ENCODE measurements at places on chromosomes 16 and 17.

DNA sequence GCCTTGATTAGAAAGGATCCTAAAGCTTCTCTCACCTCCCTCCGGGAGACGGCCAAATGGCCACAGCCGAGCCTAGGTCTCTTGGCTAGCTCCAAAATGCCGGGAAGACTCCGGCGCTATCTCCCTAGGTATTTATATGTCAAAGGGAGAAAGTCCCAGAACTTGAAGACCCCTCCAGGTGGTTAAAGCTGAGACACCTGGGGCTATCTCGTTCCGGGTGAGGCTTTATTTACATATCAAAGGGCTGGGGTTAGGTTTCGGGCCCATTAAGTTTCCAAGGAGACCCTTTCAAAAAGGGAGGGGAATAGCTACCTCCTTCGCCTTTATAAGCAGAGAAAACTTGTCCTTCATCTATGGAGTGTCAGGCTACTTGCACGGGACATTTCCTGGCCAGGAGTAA is 70.9 kb upstream of the KIFC3 start:
- DNase-seq = peak; percentile 66

DNA sequence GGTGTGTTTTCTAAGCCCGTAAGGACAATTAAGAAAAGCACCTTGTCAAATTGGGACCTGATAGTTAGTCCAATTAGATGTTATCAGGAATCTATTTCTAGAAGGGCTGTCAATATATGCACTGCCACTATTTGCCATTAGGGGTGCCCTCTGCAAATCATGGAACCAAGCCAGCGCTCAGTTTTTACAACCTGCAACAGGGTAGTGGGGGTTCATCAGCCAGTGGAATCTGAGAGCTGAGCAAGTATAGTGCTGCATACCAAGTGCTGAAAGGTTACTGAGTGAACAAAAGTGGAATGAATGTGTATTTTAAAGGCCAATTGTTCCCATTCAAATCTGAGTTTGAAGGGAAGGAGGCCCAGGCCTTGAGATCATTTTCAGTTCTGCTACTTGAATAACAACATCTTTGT is 10.4 kb downstream of the PRR11 start:
- peak; percentile 27 for DNase-seq

DNA sequence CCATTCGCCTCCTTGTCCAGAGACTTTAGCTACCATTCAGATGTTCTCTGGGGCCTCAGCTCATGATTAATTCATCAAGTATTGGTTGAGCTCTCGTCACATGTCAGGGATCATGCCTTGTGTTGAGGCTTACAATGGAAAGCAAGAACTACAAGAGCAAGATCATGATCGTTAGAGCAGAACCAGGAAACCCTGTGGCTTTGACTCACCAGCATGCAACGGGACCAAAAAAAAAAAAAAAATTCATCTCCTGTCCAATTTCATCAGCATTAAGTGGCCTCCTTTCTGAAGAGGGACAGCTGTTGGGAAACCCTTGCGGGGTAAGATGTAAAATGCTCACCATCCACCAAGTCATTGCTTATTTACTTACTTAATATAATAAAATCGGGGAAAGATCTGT is 12.1 kb upstream of the USP10 start:
- no peak for DNase-seq

DNA sequence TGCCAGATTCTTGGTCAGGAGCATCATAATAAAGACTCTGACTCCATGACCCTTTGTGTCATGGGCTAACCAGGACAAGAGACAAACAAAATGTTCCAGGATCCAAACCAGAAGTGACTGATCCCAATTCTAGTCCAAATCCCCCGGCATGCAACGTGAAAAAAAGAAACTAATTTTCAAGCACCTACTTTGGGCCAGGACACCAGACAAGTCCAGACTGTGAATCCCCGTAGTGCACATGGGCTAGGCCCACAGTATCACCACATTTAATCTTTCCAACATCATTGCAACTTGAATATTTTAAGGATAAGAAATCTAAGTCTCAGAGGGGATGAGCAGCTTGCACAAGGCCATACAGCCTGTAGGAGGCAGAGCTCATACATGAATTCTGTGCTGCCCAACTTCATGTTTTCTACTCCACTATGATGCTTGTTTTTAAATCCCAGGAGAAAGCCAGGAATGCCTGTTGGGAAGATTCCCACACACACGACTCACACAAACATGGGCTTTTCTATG is 365.7 kb downstream of the NPIPA8 start:
- DNase-seq = no peak

DNA sequence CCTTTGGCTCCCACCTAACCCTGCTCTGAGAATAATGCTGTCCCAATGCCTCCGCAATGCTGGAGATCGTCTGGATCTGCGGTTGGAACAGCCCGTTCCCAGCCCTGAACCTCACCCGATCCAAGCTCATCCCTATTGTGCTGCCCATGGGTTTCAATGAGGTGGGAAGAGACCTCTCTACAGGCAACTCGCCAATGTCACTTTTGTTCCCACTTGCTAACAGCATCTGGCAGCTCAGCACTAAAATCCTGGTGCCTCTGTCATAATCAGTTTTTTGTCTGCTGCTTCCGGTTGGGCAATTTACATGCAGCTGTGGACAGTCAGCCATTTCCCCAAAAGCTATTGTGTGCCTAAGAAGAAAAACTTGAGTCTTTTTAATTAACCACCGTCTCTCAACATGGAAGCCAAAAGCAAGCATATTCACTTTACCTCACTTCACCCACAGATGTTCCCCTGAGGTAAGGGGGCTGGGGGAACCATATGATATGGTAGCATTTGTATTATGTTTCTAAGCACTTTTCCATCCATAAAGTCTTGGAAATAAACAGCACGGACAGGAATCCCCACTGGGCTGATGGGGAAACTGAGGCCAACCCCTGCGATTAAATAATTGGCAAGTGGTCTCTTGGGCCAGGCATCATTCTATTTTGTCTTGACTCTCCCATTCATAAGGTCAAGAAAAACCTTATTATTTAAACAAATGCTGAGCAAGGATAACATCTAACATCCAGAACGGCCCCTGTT is 159.2 kb upstream of the CDH5 start:
- DNase-seq = no peak

DNA sequence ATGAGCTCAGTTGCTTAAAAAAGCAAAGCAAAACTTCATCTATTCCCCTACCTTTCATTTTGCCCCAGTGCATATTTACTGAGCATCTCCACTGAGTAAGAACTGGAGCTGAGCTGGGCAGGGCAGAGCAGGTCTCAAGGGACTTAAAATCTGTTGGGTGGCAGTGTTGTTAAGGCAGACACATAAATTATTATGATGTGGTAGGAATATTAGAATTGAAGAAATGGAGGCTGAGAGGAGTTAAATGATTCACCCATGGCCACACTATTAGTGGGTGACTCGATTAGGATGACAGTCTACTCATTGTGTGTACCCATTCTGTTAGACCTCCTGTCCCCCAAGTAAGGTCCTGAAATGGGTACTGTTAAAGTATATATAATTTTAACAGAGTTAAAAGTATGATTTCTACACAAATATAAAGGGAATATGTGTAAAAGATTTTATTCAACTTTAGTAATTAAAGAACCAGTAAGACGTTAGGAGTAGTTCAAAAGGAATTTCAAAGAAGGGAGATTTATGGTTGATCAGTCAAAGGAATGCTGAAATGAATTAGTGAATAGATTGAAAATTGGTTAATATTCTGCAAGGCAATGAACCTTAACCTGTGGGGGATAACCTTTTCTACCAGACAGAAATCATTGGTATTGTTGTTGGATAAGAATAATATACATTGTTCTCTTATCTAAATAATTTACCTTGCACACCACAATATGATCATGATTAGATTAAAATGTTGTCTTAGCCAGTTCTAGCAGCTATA is 17.5 kb downstream of the ITGB3 start:
- no peak for DNase-seq

DNA sequence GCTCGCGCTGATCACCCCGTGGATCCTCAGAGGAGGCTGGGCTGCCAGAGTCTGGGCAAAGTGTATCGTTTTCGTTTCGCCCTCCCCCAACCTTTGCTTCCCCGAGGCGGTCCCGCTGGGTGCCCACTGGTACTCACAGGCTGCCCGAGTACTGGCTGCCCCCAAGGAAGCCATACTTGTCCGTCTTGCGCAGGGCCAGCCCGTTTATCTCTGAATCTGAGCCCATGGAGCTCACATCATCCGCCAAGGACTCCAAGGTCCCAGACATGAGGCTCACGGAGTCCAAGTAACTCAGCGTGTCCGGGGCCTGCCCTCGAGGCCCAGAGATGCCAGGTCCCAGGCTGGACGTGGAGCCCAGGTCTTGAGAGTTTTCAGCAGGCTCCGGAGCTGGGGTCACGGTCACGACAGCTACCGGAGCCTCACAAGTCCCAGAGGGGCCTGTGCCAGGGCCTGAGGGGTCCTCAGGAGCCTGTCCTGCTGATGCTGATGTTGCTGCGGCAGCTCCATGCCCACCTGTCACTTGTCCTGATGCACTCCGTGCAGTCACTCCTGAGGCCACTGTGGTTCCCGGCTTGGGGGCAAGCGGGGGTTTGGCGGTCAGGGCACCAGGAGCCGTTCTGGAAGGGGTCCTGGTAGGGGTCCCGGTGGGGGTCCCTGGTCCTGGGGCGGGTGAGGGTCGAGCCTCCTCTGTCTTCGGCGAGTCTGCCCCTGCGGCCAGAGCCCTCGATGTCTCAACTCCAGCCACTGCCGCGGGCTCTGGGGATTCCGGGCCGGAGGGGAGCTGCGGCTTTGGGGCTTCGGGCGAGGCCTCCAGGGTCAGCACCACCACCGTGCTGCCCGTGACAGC is 980 bp downstream of the TBC1D10B start:
- peak; percentile 47 for DNase-seq

- no peak for DNase-seq
Measured at GRCh38 chr17:29483503-29483902, 83.3 kb downstream of the ABHD15 start.

GRCh38 chr16:58462499-58462996 is 37.4 kb upstream of the NDRG4 start:
- no peak for DNase-seq

GRCh38 chr17:53719229-53719628 is 103.5 kb upstream of the KIF2B start:
- no peak for DNase-seq

- DNase-seq = peak; percentile 80
Measured at GRCh38 chr17:57671667-57672632, 73.1 kb downstream of the CCDC182 start.

DNA sequence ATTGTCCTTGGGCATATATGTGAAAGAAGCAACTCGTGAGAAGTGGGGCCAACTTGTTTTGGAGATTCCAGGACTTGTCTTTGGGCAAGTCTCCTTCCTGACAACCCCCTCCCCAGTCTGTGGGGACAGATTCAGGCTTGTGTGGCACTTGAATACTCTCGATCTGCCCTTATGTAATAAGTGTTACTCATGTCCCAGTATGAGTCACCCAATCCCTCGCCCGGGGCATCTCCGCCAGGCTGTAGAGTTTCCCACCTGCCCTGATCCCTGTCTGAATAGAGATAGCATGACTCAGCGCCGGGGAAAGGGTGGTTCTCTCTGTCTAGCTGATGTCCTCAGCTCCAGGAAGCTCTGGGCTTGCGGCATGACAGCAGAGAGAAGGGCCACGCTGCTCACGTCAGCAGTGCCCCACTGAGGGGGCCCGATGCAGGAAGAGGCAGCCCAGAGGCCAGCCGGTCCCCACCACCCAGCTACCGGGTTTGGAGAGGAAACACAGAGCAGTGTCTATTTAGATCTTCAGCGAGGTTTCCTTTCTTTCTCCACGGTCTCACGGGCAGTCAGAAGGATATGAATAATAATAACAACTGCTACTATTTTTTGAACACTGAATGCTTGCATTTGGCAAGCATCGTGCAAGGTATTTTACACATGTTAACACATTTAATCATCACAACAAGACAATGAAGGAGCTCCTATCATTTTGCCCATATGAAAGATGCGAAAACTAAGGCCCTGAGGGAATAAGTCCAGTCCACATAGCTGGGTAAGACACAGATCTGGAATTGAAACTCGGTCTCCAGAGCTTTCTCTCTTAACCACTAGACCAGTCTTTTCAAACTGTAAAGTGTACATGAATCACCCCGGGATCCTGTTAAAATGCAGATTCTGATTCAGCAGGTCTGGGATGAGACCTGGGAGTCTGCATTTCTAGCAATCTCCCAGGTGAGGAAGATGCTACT is 426.7 kb upstream of the MAF start:
- no peak for DNase-seq

DNA sequence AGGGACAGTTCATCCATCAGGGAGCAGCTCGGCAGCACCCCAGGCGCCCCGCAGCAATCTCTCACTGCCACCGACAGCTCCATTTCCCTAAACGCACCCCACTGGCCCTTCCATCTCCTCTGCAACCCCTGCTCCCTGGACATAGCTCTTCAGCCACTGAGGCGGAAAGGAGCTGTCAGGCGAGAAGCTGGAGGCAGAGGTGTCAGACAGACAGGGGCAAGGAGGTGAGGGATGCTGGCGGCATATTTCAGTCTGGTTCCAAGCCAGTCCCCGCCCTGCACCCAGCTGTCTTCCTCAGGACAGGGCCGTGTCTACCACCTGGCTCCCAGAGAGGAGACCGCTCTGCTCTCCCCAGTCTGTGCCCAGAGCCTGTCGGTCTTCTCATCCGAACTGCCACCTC is 9.7 kb downstream of the ACLY start:
- DNase-seq = no peak

GRCh38 chr16:15031179-15031578 is 24.7 kb downstream of the NTAN1 start:
- no peak for DNase-seq

DNA sequence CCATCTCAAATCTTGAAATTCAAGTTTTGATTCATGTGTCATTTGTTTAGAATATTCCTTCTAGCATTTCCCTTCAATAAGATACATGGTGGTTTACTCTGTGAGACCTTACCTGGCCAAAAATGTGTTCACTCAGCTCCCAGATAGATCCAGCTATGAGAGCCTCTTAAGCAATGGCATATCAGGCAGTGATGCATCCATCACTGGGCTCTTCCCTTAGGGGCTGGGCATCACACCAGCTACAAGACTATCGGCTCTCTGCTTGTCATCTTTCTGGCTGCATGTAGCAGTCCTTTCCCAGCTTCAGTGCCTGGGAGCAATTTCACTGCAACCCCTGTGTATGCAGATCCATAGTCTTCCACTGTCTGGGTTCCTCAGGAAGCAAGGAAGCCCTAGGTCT is 40.6 kb downstream of the GOSR1 start:
- no peak for DNase-seq

DNA sequence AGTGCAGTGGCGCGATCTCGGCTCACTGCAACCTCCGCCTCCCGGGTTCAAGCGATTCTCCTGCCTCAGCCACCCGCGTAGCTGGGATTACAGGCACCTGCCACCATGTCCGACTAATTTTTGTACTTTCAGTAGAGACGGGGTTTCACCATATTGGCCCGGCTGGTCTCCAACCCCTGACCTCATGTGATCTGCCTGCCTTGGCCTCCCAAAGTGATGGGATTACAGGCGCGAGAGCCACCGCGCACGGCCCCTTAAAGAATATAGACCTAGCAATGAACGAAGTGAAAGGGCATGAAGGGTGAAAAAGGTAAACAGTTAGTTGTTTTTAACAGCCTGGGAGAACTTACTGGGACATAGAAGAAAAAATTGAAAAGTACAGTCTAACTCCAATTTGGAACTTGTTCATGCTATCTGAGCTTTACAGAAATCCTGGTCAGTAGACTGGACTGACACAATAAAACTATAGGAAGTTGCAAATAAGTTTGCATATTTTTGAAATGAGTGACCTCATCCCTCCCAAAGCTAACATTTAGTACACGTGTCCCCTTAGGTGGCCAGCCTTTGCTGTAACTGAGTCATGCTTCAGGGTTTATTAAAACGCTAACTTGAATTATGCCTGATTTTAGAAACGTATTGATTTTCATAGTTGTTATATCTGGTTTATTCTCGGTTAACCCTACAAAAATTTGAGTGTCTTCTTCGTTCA is 1.8 kb downstream of the COG1 start:
- DNase-seq = no peak

GRCh38 chr17:53942898-53943297 is 120.2 kb downstream of the KIF2B start:
- no peak for DNase-seq

GRCh38 chr17:33753452-33753851 is 460.4 kb upstream of the ASIC2 start:
- no peak for DNase-seq
